ENCODE measurements at places on chromosomes 2 and 18. TPM values are rescaled to one million over a fixed set of nuclear protein-coding genes. Genes with fewer than 3 reads are reported as not detected.

Gene CD28
- total RNA-seq = 4.7 TPM

GRCh38 chr2:103880081-103880834 lies 973.7 kb upstream of the POU3F3 start:
- no peaks in the 10 kb centered on the region for H3K36me3 ChIP-seq
- no peaks in the 10 kb centered on the region for H3K4me1 ChIP-seq
- no peak overlapping the region for H3K4me3 ChIP-seq
- no peak overlapping the region for H3K27ac ChIP-seq
- no peaks in the 10 kb centered on the region for H3K27me3 ChIP-seq

GRCh38 chr18:30682672-30683071 lies 359.9 kb downstream of the DSC3 start:
- no peaks in the 10 kb centered on the region for H3K4me1 ChIP-seq
- DNase-seq = no peak
- H3K27me3 ChIP-seq = no peaks in the 10 kb centered on the region

DNA sequence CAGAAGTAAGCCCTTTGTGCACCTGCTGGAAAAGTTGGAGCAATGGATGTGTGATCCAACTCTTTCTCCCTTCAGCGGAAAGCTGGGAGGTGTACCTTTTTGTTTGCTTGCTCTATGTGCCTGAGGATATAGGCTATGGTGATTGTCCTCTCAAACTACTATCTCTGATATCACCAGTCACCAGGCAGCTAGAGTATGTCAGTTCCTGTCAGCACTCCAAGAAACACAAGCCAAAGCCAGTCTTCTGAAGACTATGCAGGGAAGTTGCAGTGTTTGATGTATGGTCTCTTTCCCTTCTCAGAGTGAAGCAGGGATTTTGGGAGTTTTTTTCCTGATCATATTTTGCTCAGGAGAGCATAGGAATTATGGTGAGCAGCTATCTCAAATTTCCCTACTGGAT lies 146.4 kb downstream of the PTH2R start:
- no peak for DNase-seq
- no peak overlapping the region for H3K27ac ChIP-seq
- no peaks in the 10 kb centered on the region for H3K36me3 ChIP-seq
- H3K27me3 ChIP-seq = no peaks in the 10 kb centered on the region
- no peaks in the 10 kb centered on the region for H3K4me1 ChIP-seq

GRCh38 chr2:165251366-165251765 lies 12.2 kb downstream of the SCN2A start:
- H3K27ac ChIP-seq = no peak overlapping the region
- DNase-seq = no peak
- no peaks in the 10 kb centered on the region for H3K36me3 ChIP-seq
- H3K27me3 ChIP-seq = no peaks in the 10 kb centered on the region
- H3K4me3 ChIP-seq = no peak overlapping the region

DNA sequence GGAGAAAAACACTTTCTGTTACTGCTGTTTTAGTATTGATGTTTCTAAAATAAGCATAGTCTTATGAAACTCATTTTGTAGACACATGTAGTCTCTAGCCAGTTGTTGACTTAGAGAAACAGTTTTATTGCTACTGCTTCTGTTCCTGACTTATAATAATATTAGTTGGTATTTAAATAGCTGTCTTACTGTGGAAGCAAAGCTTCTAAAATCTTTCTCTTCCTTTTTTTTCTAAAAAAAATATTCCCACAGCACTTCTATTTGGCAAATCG lies 121.8 kb downstream of the MTX2 start:
- no peak overlapping the region for H3K27ac ChIP-seq
- no peak overlapping the region for H3K4me3 ChIP-seq
- no peak for DNase-seq
- H3K27me3 ChIP-seq = no peaks in the 10 kb centered on the region
- peaks cover 3% of the 10 kb centered on the region for H3K4me1 ChIP-seq

Gene CPO
- 0.33 TPM for total RNA-seq

DNA sequence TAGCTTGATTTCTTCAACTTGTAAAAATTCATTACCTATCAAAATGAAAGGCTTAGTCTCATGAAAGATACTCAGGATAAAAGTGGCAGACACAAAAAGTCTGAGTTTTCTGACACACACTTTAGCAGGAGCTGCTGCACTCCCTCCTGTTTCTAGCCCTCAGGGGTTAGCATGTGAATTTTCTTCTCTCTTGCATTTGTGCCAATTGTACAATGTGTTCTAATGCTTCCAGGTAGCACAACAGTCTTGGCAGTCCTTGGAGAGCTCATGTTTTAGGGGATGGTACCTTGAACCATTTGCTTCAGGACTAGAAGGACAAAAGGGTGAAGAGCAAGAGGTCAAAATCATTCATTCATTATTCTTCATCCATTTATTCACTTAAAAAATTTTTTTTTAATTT lies 316.8 kb downstream of the AFF3 start:
- H3K4me1 ChIP-seq = peaks cover 8% of the 10 kb centered on the region
- no peaks in the 10 kb centered on the region for H3K27me3 ChIP-seq
- peaks cover 8% of the 10 kb centered on the region for H3K36me3 ChIP-seq
- no peak overlapping the region for H3K4me3 ChIP-seq

- no peaks in the 10 kb centered on the region for H3K4me1 ChIP-seq
- H3K4me3 ChIP-seq = no peak overlapping the region
These were observed 12.0 kb upstream of the NRP2 start for GRCh38 chr2:205670292-205670691.

GRCh38 chr2:67050622-67051021 lies 346.5 kb upstream of the ETAA1 start:
- no peaks in the 10 kb centered on the region for H3K4me1 ChIP-seq
- H3K27ac ChIP-seq = no peak overlapping the region
- H3K4me3 ChIP-seq = no peak overlapping the region
- no peaks in the 10 kb centered on the region for H3K36me3 ChIP-seq
- DNase-seq = no peak

Gene ABCG5
- 0.06 TPM for total RNA-seq

Gene TRIM54
- 0.17 TPM for total RNA-seq

DNA sequence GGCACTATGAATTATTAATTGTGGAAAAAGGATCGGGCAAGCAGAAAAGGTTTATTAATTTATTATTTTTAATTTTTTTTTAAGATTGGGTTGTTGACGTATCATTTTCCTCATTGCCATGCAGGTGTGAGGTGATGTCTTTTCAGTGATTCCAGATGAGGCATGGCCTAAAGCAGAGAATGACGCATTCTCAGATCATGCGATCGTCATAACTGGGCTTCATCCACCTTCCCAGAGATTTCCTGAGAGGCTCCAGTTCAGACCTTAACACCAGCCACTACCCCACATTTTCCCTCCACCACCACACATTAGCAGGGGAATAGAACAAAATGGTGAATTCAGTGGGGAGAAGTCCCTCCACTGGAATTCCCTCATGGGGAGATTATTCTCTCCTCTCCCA lies 518.4 kb upstream of the SPHKAP start:
- no peak for DNase-seq
- no peak overlapping the region for H3K4me3 ChIP-seq
- no peaks in the 10 kb centered on the region for H3K36me3 ChIP-seq
- H3K27ac ChIP-seq = no peak overlapping the region
- H3K4me1 ChIP-seq = peaks cover 3% of the 10 kb centered on the region
- H3K27me3 ChIP-seq = no peaks in the 10 kb centered on the region

DNA sequence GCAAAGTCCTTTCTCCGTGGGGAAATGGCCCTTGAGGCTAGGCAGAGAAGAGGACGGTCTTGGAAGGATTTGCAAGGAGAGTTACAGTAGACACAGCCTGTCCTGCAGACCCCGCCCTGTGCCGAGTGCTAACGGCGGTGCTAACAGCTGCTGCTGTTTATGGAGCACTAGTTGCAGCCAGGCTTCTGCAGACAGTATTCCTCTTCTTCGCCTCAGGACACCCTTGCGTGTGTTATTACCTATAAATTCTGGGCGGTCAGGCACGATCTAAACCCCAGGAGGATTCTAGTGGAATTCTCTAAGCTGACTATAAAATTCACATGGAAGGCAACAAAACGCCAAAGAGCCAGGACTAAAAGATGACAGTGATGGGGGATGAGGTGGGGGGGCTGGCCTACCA lies 139.8 kb downstream of the GLI2 start:
- no peaks in the 10 kb centered on the region for H3K36me3 ChIP-seq
- DNase-seq = no peak
- H3K27me3 ChIP-seq = peaks cover 6% of the 10 kb centered on the region

DNA sequence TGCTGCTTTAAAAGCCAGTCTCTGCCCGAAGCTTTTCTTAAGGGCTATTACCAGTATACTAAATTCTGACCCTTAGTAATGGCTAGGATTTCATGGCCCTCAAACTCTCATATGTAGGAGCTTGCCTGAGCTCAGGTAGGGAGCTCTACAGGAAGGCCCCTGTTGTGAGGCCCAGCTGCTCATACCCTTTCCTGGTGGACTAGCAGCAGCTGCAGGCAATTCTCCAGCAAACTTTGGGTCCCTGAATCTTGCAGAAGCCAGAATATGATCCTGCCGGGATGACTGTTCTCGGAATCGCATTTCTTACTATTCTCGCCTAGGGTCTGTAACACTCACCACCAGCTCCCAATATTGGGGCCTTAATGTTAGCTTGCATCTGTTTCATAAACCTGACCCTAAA lies 106.4 kb upstream of the SERTAD2 start:
- no peaks in the 10 kb centered on the region for H3K36me3 ChIP-seq
- no peaks in the 10 kb centered on the region for H3K27me3 ChIP-seq
- H3K4me1 ChIP-seq = no peaks in the 10 kb centered on the region
- H3K27ac ChIP-seq = no peak overlapping the region
- H3K4me3 ChIP-seq = no peak overlapping the region

GRCh38 chr2:235538144-235538639 lies 44.3 kb downstream of the AGAP1 start:
- H3K4me3 ChIP-seq = no peak overlapping the region
- peaks cover 8% of the 10 kb centered on the region for H3K36me3 ChIP-seq

Gene CHRND
- total RNA-seq = 0.10 TPM

Gene CCDC102B
- total RNA-seq = 19.4 TPM

GRCh38 chr2:46879511-46879910 lies 36.1 kb downstream of the MCFD2 start:
- no peak overlapping the region for H3K4me3 ChIP-seq
- H3K27ac ChIP-seq = no peak overlapping the region
- H3K4me1 ChIP-seq = peaks cover 27% of the 10 kb centered on the region
- no peak for DNase-seq

DNA sequence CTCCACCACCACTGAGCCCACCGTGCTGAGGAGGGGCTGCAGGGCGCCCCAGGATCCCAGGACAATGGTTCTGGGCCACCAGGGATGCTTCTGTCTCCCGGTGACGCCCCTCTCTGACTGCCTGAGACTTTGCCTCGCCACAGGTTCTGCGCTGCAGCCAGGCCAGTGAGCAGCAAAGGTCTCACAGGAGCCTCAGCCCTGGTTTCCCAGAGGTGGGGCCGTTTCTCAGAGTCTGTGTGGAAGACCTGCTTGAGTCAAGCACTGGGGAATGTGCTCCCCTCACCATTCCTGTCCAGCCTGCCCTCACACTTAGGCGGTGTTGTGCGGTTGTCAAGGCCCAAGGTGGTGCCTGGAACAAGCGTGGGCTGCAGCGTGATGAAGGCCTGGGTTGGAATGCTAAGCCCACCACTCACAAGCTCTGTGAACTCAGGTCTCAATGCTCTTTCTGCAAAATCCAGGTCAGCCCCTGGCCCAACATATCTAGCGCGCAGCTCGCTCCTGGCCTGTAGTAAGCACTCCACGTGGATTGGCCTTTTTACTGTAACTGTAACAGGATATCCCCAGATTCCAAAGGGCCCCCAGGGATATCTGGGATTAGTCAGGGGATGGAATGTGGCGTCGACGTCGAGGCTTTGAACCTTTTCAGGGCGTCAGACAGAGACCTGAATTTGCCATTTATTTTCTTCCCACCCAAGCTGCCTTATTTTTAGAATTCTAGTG lies 47.6 kb downstream of the PLB1 start:
- H3K36me3 ChIP-seq = no peaks in the 10 kb centered on the region
- DNase-seq = no peak
- no peak overlapping the region for H3K4me3 ChIP-seq
- H3K27me3 ChIP-seq = no peaks in the 10 kb centered on the region

DNA sequence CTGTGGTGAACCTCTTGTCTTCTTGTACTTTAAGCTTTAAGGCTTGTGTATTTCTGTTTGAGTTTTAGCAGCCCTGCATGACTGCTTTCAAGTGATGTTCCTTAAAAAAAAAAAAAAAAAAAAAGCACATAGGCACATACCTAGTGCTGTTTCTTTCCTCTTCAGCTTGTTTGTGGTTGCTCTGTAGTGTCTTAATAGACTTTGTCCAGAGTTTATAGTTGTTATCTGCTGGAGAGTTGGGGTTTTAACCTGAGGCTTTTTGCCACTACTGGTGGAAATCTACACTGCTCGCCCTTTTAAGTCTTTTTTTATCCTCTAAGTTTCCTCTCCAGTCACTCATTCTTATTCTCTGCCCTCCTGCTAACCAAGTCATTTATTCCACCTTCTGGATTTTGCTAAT lies 34.5 kb downstream of the AGFG1 start:
- H3K4me1 ChIP-seq = peaks cover 4% of the 10 kb centered on the region
- no peaks in the 10 kb centered on the region for H3K27me3 ChIP-seq
- no peak for DNase-seq
- H3K36me3 ChIP-seq = peaks cover 2% of the 10 kb centered on the region
- H3K27ac ChIP-seq = no peak overlapping the region

Gene KYNU
- 1.4 TPM for total RNA-seq

Gene ANKRD23
- 5.6 TPM for total RNA-seq

GRCh38 chr2:174902506-174903263 lies 102.5 kb downstream of the CHN1 start:
- peak; percentile 56 for DNase-seq
- H3K36me3 ChIP-seq = no peaks in the 10 kb centered on the region
- no peak overlapping the region for H3K4me3 ChIP-seq
- no peak overlapping the region for H3K27ac ChIP-seq

DNA sequence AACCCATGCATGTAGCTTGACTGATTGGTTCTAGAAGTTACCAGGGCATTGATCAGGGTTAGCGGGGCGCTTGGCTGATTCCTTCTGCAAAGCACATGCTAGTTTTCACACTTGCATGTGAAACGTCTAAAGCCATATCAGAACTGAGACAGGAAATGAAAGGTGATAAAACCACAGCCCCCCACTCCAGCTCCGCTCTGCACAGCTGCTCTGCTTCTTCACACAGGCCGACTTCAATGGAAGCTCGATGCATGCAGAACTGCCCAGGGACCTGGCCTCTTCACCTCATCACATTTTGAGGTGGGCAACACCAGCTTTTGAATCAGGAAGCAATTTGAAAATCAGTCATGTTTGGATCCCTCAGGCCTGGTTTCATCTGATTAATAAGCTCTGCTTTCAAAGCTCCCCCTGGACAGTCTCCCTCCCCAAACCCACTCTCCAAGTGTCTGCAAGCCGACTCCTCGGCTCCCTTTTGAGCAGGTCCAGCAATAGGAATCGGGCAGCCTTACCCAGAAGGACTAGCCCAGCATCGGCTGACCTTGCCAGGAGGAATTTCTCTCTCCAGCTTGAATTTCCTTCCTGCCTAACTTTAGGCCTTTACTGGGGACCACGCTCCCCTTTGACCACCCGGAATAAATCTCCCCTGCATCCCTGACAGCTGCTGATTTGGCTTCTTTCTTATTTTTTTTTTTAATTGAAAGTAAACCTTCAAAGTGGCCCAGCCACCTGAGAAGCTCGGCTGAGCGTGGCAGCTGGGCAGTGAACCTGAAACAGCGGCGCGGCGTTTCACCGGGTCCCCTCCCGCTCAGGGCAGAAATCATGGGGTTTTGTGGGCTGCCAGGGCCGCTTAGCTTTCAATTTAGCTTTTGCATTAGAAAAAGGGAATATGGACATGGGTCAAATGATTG lies 31.7 kb downstream of the HRH4 start:
- no peaks in the 10 kb centered on the region for H3K27me3 ChIP-seq
- H3K27ac ChIP-seq = no peak overlapping the region
- H3K4me3 ChIP-seq = no peak overlapping the region
- H3K4me1 ChIP-seq = peaks cover 10% of the 10 kb centered on the region
- H3K36me3 ChIP-seq = no peaks in the 10 kb centered on the region
